CD4-positive, CD25-positive, alpha-beta regulatory T cell (primary cell): ENCODE measurements at places on chromosomes 7 and 10. TPM values are rescaled to one million over a fixed set of nuclear protein-coding genes. Genes with fewer than 3 reads are reported as not detected.

DNA sequence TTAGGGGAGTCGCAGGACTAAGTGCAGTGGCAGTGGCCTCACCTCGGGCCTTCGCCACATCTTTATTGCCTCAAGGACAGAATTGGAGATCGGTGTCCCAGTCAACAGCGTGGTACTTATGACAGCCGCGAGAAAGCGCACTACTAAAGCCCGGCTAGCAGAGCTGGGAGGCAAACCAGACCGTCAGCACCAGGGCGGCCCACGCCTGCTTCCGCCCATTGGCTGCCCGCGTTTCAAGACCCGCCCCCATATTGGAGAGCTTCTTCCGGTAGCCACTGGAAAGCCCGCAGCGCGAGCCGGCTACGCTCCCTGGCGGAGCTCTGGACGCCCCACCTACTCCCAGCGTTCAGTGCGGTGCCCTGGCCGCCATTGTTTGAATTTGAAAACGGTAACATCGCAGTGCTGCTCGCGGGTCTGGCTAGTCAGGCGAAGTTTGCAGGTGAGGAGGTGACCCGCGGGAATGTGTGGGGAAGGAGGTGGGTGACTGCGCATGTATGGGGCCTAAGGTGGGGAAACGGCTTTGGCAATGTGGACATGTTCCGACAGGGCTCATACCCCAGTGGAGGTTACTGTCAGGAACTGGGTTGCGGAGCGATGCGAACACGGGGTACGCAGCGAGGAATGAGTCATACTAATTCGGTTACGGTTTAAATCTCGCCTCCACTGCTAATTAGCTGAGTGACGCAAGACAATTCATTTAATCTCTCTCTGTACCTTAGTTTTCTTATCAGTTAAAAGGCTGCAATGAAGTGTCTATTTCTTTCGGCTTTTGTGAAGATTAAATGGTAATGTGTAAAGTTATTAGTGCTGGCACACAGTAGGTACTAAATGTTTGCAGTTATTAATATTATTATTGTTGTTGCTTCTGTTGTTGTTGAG is at the start of gene KIF20B:
TSS of gene KIF20B (plus strand) at position 349 of the 879 bp plus-strand sequence. CDS start 3,705 bp downstream, outside the sequence.
- H3K4me1 ChIP-seq: peaks cover 35% of the 10 kb centered on the region
- peak; percentile 99 for DNase-seq
- peak within 1 kb of the TSS; percentile 93 for H3K27ac ChIP-seq
- no peaks in the 10 kb centered on the region for H3K27me3 ChIP-seq
- peak within 1 kb of the TSS; percentile 94 for H3K4me3 ChIP-seq

GRCh38 chr10:71821909-71822763 is 28.9 kb downstream of the PSAP start:
- no peak overlapping the region for H3K27ac ChIP-seq
- H3K27me3 ChIP-seq: no peaks in the 10 kb centered on the region
- peaks cover 91% of the 10 kb centered on the region for H3K36me3 ChIP-seq
- no peaks in the 10 kb centered on the region for H3K4me1 ChIP-seq

GRCh38 chr10:2145926-2146478 is 408.7 kb upstream of the ADARB2 start:
- H3K36me3 ChIP-seq: no peaks in the 10 kb centered on the region
- no peak overlapping the region for H3K27ac ChIP-seq
- H3K4me1 ChIP-seq: no peaks in the 10 kb centered on the region
- H3K27me3 ChIP-seq: no peaks in the 10 kb centered on the region

LRRC4 gene
- total RNA-seq: not detected

NCAPG2 gene
- 10.6 TPM for total RNA-seq

DNA sequence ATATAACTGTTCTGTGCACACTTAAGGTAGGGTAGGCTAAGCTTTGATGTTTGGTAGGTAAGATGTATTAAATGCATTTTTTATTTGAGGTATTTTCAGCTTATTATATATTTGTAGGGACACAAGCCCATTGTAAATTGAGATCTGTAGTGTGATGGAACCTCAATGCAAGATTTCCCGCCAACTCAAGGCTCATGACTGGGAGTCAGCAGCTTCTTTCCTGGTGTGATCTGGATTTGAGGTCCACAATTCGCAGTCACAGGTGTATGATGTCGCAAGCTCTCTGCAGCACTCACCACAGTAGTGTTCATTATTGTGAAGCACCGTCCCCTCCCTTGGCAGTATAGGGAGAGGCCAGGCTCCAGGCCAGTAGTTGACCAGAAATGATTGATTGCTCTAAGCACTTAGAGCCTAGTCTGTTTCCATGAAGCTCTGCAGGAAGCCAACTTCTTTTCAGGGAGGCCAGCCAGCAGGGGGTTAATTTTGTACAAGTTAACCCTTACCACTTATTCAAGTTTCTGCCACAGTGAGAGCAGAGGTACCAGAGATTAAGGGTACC is 54.9 kb downstream of the SEM1 start:
- H3K36me3 ChIP-seq: no peaks in the 10 kb centered on the region
- no peak overlapping the region for H3K4me3 ChIP-seq
- no peak overlapping the region for H3K27ac ChIP-seq
- no peaks in the 10 kb centered on the region for H3K4me1 ChIP-seq

NUTM2B gene
- 2.4 TPM for total RNA-seq

DNA sequence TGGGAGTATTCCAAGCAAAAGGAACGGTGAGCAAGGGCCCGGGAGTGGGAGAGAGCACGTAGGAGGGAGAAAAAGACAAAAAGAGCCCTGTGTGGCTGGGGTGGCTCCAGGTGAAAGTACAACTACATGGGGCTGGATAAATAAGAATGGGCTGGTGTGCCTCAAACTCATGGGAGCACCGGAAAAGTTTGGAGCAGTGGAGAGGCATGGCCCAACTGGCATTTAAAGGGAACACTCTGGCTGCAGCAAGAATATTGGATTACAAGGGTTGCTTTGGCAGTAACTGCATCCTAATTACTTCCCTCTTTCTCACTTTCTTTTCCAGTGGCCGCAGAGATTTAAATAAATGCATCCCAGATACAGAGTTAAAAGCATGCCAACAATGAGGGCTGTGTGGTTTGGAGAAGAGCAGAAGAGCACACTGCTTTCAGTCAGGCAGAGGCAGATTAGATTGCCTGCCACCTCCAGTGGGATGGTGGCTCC is 39.1 kb upstream of the HERPUD2 start:
- no peak for DNase-seq
- H3K4me3 ChIP-seq: no peak overlapping the region
- H3K36me3 ChIP-seq: no peaks in the 10 kb centered on the region
- no peak overlapping the region for H3K27ac ChIP-seq

ASB4 gene
- total RNA-seq: not detected
